T-cell (primary cell): ENCODE measurements at places on chromosomes 5 and 9. TPM values are rescaled to one million over a fixed set of nuclear protein-coding genes. Genes with fewer than 3 reads are reported as not detected.
A peak's percentile ranks its signal among the peaks of the same experiment; 100 is the strongest.

Gene INSYN2B
- total RNA-seq: not detected

Gene PCDHA1
- not detected for total RNA-seq

Gene CDC26
- total RNA-seq: 25.1 TPM

GRCh38 chr5:10468256-10468655 lies 26.6 kb downstream of the ROPN1L start:
- H3K27me3 ChIP-seq: peaks cover 22% of the 10 kb centered on the region
- H3K4me3 ChIP-seq: no peak overlapping the region
- no peaks in the 10 kb centered on the region for H3K36me3 ChIP-seq
- no peaks in the 10 kb centered on the region for H3K4me1 ChIP-seq
- H3K27ac ChIP-seq: no peak overlapping the region

- no peaks in the 10 kb centered on the region for H3K36me3 ChIP-seq
- H3K27ac ChIP-seq: no peak overlapping the region
- H3K4me3 ChIP-seq: no peak overlapping the region
- H3K27me3 ChIP-seq: no peaks in the 10 kb centered on the region
- H3K4me1 ChIP-seq: peaks cover 2% of the 10 kb centered on the region
These were observed 20.3 kb downstream of the ENHO start for GRCh38 chr9:34502471-34502870.

DNA sequence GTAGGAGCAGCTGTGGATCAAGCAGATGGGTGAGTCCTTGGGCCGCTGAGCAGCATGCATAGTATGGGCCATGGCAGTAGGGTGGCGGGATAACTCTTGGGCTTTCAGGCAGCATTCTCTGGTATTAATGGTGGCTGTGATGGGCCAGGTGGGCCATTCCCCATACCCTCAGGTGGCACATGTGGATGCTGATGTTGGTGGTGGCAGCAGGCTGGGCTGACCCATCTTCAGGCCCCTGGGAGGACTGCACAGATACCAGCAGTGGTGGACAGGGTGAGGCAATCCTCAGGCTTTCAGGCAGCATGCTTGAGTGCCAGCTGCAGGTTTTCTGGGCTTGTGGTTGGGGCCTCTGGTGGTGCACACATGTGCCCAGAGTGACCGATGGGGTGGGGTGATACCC lies 27.1 kb upstream of the C6 start:
- no peak overlapping the region for H3K27ac ChIP-seq
- H3K4me3 ChIP-seq: no peak overlapping the region
- no peak for DNase-seq
- H3K36me3 ChIP-seq: no peaks in the 10 kb centered on the region
- H3K27me3 ChIP-seq: peaks cover 5% of the 10 kb centered on the region

- no peak for DNase-seq
- no peak overlapping the region for H3K4me3 ChIP-seq
- no peak overlapping the region for H3K27ac ChIP-seq
These were observed 58.9 kb downstream of the GPR107 start for GRCh38 chr9:130112538-130113151.

Gene CARTPT
- not detected for total RNA-seq

Gene TRIM7
- total RNA-seq: 2.2 TPM

Gene BHMT2
- 0.19 TPM for total RNA-seq

DNA sequence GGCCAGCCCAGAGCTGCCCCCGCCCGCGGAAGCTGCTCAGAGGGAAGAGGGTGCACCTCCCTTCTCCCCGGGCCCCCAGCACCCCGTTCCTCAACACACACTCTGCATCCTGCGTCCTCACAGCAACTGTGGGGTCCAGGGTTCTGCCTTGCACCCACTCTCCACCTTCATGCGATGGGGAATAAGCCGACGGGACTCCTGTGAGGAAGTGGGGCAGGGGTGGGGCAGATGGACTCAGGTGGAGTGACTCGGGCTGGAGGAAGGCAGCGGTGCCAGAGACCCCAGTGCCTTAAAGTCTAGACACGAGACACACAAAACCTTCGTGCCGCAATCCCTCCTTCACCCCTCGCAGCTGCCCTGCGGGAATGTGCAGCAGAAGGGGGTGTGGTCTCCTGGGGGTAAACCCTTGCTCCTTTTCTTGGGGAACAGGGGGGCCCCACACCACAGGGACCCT lies 8.6 kb downstream of the BRD3 start:
- H3K27ac ChIP-seq: no peak overlapping the region
- H3K4me3 ChIP-seq: no peak overlapping the region
- no peak for DNase-seq
- peaks cover 2% of the 10 kb centered on the region for H3K4me1 ChIP-seq
- H3K36me3 ChIP-seq: peaks cover 3% of the 10 kb centered on the region

Gene ABHD17B
- total RNA-seq: 21.6 TPM

Gene PALM2AKAP2
- total RNA-seq: not detected

Gene PIP5K1B
- total RNA-seq: 1.1 TPM

GRCh38 chr9:86349271-86349670 lies 4.9 kb downstream of the TUT7 start:
- H3K27ac ChIP-seq: no peak overlapping the region
- H3K4me1 ChIP-seq: peaks cover 18% of the 10 kb centered on the region
- no peaks in the 10 kb centered on the region for H3K36me3 ChIP-seq
- no peak for DNase-seq
- no peaks in the 10 kb centered on the region for H3K27me3 ChIP-seq

- no peak overlapping the region for H3K27ac ChIP-seq
- H3K4me3 ChIP-seq: no peak overlapping the region
- H3K27me3 ChIP-seq: no peaks in the 10 kb centered on the region
- no peaks in the 10 kb centered on the region for H3K4me1 ChIP-seq
- no peak for DNase-seq
- peaks cover 95% of the 10 kb centered on the region for H3K36me3 ChIP-seq
These were observed 89.0 kb upstream of the NIPAL4 start for GRCh38 chr5:157370967-157371366.

- no peak for DNase-seq
- H3K4me3 ChIP-seq: no peak overlapping the region
- no peak overlapping the region for H3K27ac ChIP-seq
- H3K36me3 ChIP-seq: no peaks in the 10 kb centered on the region
These were observed 243.4 kb downstream of the ARRDC3 start for GRCh38 chr5:91139572-91140200.

Gene DDX4
- not detected for total RNA-seq

- no peak for DNase-seq
- H3K4me1 ChIP-seq: peaks cover 37% of the 10 kb centered on the region
- no peaks in the 10 kb centered on the region for H3K27me3 ChIP-seq
- H3K27ac ChIP-seq: peak overlapping the region; percentile 69
These were observed 50.1 kb downstream of the OSTF1 start for GRCh38 chr9:75138260-75139040.

- DNase-seq: no peak
- H3K36me3 ChIP-seq: no peaks in the 10 kb centered on the region
- no peaks in the 10 kb centered on the region for H3K4me1 ChIP-seq
- no peak overlapping the region for H3K27ac ChIP-seq
- no peaks in the 10 kb centered on the region for H3K27me3 ChIP-seq
These were observed 39.8 kb upstream of the TLE1 start for GRCh38 chr9:81729135-81729534.

DNA sequence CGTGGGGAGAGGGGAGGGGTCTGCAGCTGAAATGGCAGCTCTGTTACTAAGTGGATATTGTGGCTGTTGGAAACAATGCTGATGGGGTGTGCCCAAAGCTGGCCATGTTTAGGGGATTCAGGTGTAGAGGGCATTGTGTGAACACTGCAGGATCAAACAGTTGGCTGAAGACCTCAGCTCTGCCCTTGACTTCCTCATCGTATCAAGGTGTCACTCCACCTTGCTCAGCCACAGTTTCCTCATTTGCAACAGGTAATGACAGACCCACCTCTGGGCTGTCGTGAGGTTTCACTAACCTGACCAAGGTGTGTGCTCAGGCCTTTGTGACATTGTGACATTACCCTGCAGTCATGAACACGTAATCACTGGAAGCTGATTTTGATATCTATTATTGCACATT lies 111.9 kb downstream of the ICE1 start:
- no peak overlapping the region for H3K27ac ChIP-seq
- no peak overlapping the region for H3K4me3 ChIP-seq
- H3K27me3 ChIP-seq: peaks cover 43% of the 10 kb centered on the region
- DNase-seq: no peak

Gene ARHGEF37
- total RNA-seq: 1.0 TPM

GRCh38 chr5:139684881-139685749 lies 37.0 kb downstream of the CXXC5 start:
- H3K27ac ChIP-seq: no peak overlapping the region
- DNase-seq: no peak
- no peak overlapping the region for H3K4me3 ChIP-seq
- H3K36me3 ChIP-seq: no peaks in the 10 kb centered on the region

Gene BRINP1
- total RNA-seq: not detected

DNA sequence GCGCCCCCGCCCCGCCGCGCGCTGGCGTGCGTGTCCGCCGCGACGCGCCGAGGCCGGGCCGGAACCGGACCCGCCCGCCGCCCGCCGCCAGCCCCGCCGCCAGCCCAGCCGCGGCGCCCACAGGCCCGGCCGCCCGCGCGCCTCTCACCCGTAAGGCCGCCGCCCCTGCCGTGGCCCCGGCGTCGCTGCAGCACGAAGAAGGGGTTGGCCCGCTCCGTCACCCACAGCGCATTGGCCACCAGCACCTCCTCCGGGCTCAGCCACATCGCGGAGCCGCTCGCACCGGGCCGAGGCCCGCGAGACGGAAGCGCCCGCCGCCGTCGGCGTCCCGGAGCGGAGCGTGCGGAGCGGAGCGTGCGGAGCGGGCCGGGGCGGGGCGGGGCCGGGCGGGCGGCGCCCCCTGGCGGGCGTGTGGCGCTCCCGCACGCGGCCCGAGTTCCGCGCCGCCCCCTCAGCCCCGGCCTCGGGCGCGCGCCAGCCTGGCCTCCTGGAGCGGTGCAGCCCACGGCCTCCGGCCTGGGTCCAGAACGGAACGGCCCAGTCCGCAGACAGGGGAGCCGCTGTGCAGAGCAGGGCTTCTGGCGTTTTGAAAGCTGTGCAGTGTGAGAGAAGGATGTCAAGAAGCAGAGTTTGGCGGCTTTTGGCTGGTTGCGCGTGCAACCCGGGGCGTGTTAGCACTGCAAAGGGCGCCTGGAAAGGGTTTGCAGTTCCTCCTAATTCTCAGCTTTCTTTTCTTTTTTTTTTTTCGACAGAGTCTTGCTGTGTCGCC lies at the start of gene TBC1D9B:
TSS of gene TBC1D9B (minus strand) at position 342 of the 769 bp plus-strand sequence. CDS start at position 266, 76 bp downstream.
- peak; percentile 67 for DNase-seq
- H3K4me1 ChIP-seq: no peaks in the 10 kb centered on the region
- peaks cover 2% of the 10 kb centered on the region for H3K27me3 ChIP-seq
- H3K4me3 ChIP-seq: peak within 1 kb of the TSS; percentile 55
- H3K36me3 ChIP-seq: peaks cover 14% of the 10 kb centered on the region
- H3K27ac ChIP-seq: peak within 1 kb of the TSS; percentile 41

DNA sequence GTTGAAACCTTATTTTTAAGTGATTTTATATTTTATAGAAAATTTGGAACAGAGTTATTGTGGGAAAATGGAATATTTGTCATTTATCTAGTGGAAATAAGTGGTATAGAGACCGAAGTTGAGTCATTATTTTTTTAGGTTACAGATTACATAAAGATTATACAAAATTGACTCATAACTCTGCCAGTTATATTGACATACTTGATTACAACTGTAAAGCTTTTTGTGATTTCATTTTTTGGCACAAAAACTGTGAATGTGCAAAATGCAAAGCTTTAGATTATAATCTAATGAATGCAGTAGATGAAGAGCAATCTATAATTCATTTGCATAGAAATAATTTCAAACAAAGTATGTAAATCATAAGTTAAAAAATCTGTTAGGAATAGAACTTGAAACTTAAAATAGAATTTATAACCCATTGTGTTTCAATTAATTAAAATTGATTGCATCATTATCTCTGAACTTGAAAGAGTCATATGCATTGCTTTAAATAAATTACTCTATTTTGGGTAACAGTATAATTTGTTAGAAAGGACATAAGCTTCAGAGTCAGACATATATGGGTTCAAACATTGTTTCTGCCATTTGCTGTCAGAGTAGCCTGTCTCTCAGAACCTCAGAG lies 280.4 kb downstream of the FER start:
- no peak overlapping the region for H3K27ac ChIP-seq
- no peak overlapping the region for H3K4me3 ChIP-seq
- H3K4me1 ChIP-seq: no peaks in the 10 kb centered on the region
- H3K36me3 ChIP-seq: no peaks in the 10 kb centered on the region

DNA sequence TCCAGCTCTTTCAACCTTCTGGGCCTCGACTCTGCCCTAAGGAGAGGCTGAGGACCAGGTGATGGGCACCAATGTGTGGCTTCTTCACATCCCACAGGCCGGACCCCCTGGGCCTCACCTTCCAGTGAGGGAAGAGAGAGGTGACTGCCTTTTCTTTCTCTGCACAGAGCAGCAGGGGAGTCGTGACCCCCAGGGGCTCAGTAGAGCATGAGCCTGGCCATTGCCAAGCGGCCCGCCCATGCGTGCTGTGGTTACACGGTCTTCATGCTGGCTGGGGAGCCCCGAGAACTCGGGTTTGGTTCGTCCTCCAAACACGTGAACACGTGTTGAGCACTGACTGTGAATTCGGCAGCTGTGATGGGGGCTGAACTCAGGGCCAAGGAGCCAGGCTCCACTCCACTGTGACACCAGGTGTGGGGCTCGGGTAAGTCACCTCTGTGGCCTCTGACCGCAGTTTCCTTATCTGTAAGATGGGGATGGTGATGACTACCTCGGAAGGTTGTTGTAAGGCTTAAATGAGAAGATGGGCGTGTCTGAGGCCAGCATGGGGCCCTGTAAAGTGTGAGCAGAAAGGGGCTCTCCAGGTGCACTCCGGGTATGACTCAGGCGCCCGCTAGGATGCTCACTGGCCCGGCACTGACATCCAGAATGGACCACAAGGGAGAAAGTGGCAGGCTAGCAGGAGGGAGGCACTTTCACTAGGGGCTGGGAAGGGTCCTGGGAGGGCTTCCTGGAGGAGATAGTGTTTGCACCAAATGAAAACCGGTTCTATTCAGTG lies 13.4 kb upstream of the GRHPR start:
- no peaks in the 10 kb centered on the region for H3K27me3 ChIP-seq
- H3K4me3 ChIP-seq: no peak overlapping the region
- H3K4me1 ChIP-seq: no peaks in the 10 kb centered on the region
- peak; percentile 42 for DNase-seq

Gene ZNF454
- total RNA-seq: not detected

GRCh38 chr9:4980086-4980727 lies 4.9 kb upstream of the JAK2 start:
- no peak overlapping the region for H3K27ac ChIP-seq
- H3K27me3 ChIP-seq: no peaks in the 10 kb centered on the region
- no peak for DNase-seq
- peaks cover 8% of the 10 kb centered on the region for H3K4me1 ChIP-seq

Gene MLANA
- not detected for total RNA-seq

Gene ADAMTS6
- 5.3 TPM for total RNA-seq
